ENCODE measurements at places on chromosomes 7 and 10. TPM values are rescaled to one million over a fixed set of nuclear protein-coding genes. Genes with fewer than 3 reads are reported as not detected.

DNA sequence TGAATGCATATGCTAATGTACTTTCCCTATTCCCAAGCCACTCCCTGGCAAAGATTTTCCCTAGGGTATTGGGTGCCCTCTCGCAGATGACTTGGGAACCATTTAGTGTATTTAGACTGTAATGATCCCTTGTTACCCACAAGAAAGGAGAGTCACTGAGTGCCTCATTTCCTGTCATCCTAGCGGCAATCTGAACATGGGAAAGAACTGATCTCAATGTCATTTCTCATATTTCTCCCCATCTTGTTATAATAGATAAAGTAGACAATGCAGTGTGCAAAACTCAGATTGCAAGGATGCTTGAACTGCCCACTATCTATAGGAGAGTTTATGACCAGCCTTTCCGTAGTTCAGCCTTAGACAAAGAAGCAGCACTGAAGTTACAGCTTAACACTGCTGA, 123.3 kb downstream of the MICU1 start:
- DNase-seq: no peak

Gene OR2A25
- total RNA-seq: not detected

Gene TLX1
- not detected for total RNA-seq

Gene ADAM22
- 2.4 TPM for total RNA-seq

GRCh38 chr10:6753644-6754043, 173.6 kb upstream of the PRKCQ start:
- no peak for DNase-seq

Gene RBP4
- total RNA-seq: 1.9 TPM

DNA sequence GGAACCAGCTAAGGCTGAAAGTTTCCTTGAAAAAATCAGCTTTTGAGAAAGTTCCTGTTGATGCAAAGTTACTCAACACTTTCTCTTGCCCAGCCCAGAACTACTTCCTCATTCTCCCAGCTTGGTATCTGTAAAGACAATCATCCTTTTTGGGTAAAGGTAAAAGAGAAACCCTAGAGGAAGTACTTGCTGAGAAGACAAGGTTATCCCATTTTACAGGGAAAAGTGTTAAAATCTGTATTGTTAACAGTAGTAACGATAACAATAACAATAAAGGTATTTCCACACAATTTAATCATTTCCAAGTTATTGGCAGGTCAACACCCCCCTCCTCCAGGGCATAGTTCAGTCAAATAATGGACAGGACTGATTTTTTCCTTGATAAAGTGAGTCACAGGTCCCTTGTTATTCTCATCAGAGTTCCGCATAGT, 2.4 kb downstream of the ALOX5 start:
- DNase-seq: no peak

DNA sequence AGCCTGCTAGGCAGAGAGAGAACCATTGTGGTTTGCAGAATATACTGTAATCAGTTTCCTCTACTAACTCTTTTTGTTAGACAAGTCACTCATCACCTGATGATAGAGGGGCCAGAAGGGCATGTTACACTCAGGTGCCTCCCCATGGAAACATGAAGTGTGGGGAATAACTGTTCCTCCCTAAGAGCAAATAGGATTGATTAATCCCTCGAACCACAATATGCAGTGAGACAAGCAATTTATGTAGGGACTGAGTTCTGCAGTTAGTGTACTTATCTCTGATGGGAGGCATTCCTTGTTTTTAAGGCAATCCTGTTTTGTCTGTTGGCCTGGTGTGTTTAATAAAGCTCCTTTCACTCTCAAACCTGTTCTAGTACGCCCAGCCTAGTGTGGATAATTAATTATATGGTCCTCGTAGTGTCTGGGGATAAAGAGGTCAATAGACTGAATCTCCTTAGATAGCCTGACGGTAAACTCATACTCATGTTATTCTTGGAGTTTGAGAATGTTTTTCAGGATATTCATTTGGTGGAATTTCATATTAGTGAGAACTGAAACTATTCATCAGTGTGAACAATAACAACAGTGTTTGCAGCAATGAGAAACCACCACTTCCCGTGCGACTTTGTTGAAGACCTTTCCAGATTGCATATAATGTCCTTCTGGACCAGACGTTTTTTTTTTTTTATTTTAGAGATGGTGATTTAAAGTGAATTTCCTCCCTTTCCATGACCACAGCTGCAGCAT, 344.8 kb upstream of the FZD8 start:
- peak; percentile 18 for DNase-seq

Gene INPP5A
- 13.1 TPM for total RNA-seq

- no peak for DNase-seq
These were observed 226.5 kb upstream of the HPS1 start for GRCh38 chr10:98673171-98673782.

Gene SLC26A5
- total RNA-seq: not detected

GRCh38 chr7:29189743-29190201, 4.8 kb upstream of the CHN2 start:
- DNase-seq: peak; percentile 42

GRCh38 chr10:49844775-49845595, 82.9 kb upstream of the OGDHL start:
- DNase-seq: peak; percentile 51

- DNase-seq: no peak
These were observed 65.4 kb downstream of the CFAP46 start for GRCh38 chr10:132876993-132877431.

- DNase-seq: no peak
These were observed 183.7 kb upstream of the KLF6 start for GRCh38 chr10:3968727-3969126.

Gene SUPV3L1
- total RNA-seq: 67.4 TPM

DNA sequence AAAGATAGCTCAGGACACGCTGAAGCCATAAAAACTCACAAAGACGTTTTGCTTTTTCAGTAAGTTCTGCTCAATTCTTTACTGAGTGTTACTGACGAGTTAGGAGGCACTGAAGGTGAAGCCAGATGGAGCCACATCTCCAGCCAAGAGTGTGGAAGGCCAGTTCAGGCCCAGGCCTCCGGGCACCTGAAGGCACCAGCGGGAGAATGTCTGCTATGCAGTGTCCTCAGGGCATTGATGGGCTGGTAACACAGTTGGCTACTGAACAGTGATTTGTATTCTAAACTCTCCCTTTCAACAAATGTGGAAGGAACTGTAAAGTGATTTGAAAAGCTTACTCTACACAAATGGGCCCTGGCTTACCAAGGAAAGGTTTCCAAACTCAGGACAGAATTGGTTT, 64.8 kb upstream of the SVIL start:
- DNase-seq: no peak

DNA sequence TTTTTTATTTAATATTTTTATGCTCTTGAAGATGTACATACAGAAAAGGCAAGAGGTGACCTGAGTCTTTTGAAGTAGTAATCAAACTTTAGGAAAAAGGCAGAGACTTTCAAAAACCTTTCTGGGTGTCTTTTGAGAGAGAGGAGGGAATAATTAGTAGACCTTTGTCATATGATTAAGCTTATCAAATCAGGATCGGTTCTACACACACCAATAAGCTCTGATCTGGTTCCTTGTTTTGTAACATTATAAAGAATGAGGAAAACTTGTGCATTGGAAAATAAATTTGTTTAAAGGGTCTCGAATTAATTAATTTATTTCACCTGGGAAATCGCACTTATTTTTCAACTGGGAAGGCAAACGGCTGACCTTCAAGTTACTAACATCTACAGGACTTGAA, 11.9 kb downstream of the TWIST1 start:
- DNase-seq: no peak

DNA sequence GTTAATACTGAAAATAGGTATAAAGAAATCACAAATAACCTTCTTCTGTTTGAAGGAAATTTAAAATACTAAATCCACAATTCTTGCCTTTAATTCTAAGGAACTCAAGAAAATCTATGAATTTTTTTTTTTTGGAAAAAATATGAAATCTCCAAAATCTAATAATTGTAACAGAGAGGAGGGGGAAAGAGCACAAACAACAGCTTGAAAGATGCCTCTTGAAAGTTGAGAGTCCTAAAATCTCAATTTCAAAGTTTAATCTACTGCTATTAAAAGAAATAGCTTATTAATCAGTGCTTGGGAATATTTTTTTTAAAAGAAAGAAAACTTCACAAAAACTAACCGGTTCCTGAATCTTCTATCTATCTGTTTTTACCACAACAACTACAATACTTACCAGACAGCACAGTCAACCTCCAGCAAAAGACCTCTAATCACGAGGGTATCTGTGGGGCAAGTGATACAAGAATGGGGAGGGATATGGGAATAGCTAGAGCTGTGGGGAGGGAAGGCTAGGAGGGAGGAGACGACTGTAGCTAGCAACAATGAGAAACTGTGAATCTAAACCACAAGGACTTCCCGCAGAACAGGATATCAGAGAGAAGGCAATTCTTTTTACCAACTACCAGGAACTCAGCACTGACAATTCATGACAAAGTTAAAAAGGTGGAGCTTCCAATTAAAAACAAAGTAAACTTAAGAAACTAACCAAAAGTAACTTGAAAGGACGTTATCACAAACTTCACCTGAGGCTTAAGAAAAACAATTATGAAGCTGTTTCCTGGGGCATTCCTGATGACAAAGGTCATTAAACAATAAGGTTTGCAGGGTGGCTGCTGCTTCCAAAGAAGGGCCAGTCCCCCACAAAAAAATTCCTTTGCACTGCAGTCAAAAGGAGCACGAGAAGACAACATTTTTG, at the start of gene USP54:
USP54 (minus strand) TSS at position 462 of the 919 bp plus-strand sequence. CDS start 15,684 bp downstream, outside the sequence.
- DNase-seq: peak; percentile 43

DNA sequence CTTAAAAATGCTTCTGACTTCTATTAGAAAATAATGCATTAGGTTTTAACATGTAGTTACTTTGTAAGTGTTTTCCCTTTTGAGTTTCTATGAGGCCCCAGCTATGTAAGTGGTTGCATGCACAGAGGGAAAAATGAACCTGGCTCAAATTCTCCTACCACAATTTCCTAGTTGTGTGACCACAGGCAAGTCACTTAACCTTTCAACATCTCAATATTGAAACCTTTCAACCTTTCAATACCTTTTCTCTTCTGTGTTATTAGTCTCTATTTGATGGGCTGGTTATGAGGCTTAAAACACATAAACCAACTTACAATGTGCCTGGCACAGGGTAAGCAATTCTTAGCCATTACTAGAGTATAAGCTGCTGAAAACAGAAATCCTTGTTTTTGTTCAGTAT, 203.0 kb downstream of the KCND2 start:
- no peak for DNase-seq

- DNase-seq: no peak
These were observed 40.4 kb upstream of the ABLIM1 start for GRCh38 chr10:114698271-114699061.

Gene ARID5B
- total RNA-seq: 87.9 TPM

Gene ZNF425
- 4.3 TPM for total RNA-seq

DNA sequence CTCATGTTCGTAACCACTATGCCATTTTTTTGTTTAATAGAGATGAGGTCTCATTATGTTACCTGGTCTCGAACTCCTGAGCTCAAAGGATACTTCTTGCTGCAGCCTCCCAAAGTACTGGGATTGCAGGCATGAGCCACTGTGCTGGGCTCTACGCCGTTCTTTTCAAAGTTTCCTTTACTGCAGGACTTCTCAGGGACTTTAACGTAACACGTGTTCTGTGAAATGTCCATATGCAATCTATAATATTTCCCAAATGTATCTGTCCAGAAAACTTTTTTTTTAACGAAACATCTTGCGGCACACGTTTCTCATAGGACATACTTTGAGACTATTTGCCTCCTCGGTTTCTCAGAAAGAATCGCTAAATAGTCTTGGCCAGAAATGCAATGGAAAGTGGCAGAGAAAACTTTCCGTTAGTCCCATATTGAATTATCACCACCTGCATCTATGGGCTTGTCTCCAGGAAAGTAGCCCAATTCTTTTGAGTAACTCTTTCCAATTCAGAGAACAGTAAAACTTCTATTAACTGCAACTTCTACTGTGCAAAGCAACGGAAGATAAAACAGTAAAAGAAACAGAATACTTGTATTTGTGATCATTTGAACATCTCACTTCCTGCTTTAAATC, 96.3 kb downstream of the ELMO1 start:
- no peak for DNase-seq

Gene LDB3
- under 0.01 TPM for total RNA-seq

DNA sequence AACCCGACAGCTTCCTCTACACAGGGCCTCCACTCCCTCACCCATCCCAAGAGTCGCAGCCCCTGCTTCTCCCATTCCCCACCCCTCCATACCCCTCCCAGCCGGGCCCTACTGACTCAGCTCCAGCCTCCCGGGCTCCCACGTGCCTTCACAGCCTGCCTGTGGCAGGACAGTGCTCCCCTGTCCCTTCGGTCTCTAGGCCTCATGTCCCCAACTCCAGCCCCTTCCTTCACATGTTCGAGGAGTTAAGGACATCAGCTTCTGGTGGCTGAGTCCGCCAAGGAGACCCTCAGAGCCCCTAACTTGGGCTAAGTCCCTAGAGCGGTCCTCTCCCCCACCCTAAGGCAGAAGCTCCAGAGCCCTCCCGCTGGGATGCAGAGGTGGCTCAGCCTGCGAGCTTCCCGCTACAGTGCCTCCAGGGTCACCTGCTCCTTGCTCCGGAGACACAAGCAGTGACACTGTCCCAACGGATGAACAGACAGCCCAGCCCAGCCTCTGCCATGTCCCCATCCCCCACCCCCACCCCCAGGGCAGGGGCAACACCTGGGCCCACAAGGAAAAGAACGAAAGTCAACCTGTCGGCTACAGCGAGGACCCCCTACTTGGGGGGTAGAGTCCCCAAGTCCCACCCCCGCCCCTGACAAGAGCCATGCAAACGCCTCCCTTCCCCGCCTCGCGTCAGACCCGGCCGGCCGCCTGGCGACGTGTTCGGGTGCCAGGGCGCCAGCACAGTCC, 716 bp downstream of the SMARCD3 start:
- DNase-seq: no peak

- no peak for DNase-seq
These were observed 50.6 kb upstream of the TES start for GRCh38 chr7:116159711-116160110.

- DNase-seq: peak; percentile 84
These were observed 25.4 kb downstream of the CAMK2G start for GRCh38 chr10:73848821-73849489.

Gene COA1
- 13.2 TPM for total RNA-seq

Gene CFAP70
- 1.4 TPM for total RNA-seq

- DNase-seq: peak; percentile 39
These were observed 33.5 kb upstream of the CCSER2 start for GRCh38 chr10:84294766-84295447.

Gene REEP3
- 95.1 TPM for total RNA-seq

- DNase-seq: peak; percentile 63
These were observed 625 bp downstream of the IPMK start for GRCh38 chr10:58266826-58267712.

- peak; percentile 27 for DNase-seq
These were observed 254.8 kb downstream of the HGF start for GRCh38 chr7:81515009-81515408.

- DNase-seq: peak; percentile 28
These were observed 265.0 kb upstream of the GLI3 start for GRCh38 chr7:42502022-42502421.

DNA sequence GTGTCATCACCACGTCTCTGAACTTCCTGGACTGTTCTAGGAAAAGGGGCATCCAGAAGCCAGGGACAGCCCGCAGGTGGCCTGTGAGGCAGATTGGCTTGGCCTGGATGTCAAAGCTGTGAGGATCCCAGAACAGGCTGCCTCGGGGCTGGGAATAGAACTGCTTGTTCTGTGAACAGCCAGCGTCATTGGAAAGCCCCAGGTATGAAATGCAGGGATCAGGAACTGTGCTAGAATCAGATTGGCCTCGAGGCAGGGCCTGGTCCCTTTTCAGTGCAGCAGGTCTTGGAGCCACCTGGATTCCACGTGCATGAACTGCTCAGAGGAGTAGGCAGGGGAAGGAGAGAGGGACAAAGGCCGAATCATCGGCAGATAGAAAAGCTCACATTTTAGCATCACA, 44.6 kb downstream of the FAM20C start:
- no peak for DNase-seq

Measured in fibroblast of the aortic adventitia (primary cell).